ENCODE measurements at places on chromosomes 6 and 20.

GRCh38 chr6:87182940-87183339 lies 27.6 kb downstream of the ZNF292 start:
- DNase-seq = no peak

- DNase-seq = no peak
Measured at GRCh38 chr20:17783671-17784070, 83.9 kb downstream of the BANF2 start.

DNA sequence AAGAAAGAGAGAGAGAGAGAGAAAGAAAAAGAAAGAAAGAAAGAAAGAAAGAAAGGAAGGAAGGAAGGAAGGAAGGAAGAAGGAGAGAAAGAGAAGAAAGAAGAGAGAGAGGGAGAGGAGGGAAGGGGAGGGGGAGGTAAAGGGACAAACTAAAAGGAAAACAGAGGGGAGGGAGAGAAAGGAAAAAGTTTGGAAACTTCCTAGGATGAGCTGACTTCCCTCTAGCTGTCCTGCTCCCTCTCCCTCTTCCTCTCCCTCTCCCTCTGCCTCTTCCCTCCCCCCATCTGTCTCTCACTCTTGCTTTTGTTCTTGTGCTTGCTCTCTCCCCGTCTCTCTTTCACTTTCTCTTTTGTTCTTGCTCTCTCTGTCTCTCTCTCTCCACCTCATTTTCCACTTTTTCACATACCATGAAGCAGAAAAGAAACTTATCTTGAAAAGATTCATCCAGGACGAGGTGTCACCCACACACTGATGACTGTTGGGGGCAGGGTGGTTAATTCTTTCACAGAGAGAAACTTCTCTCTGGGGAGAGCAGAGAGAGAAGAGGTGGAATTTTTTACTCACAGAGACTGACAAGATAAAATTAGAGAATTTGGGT lies 56.4 kb upstream of the DUSP22 start:
- DNase-seq = no peak

DNA sequence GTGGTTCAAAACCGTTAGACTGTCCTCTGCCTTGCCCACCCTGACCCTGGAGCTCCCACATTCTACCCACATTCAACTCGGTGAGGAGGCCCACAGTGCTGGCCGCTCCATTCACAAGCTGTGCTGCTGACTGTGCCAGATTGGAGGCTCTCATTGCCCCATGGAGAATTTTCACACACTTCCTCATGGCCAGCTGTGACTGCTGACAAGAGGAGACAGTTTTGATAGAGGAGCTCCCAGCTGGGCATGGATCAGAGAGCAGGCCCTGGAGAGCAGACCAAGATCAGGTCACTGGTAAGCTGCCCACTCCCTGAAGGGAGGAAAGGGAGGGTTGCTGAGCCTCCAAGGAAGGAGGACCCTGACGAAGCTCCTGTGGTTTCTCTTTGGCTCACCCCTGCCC lies 246.1 kb upstream of the RIN2 start:
- DNase-seq = no peak

- DNase-seq = no peak
Measured at GRCh38 chr6:24493945-24494820, 586 bp upstream of the ALDH5A1 start.

- no peak for DNase-seq
Measured at GRCh38 chr6:150452428-150453243, 83.8 kb downstream of the IYD start.

- DNase-seq = no peak
Measured at GRCh38 chr6:145699462-145699861, 35.9 kb downstream of the EPM2A start.

GRCh38 chr6:140784573-140784972 lies 1348.2 kb upstream of the GJE1 start:
- DNase-seq = no peak

GRCh38 chr6:79404261-79404660 lies 133.0 kb downstream of the LCA5 start:
- DNase-seq = no peak

GRCh38 chr20:7765221-7765620 lies 175.0 kb downstream of the HAO1 start:
- no peak for DNase-seq

- DNase-seq = no peak
Measured at GRCh38 chr20:50130356-50130723, 17.4 kb upstream of the UBE2V1 start.

DNA sequence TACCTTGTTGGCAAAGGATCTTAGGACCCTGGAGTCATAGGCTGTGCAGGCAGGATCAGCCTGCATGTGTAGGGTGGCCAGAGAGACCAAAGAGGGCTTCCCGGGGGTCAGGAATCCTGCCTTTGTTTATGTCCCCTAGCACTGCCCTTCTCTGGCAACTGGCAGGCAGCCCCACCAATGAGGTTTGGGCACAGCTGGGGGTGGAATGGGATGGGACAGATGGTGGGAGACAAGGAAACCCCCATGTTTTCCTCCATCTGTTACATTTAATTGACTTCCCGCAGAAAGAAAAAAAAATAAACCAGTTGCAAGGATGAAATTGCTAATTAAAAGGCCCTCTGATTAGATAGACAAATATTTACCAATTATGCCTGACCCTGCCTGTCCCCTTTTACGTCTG lies 27.6 kb downstream of the CD40 start:
- DNase-seq = no peak

GRCh38 chr20:47126709-47127108 lies 229.8 kb downstream of the ZMYND8 start:
- DNase-seq = no peak

GRCh38 chr6:50128420-50129005 lies 78.8 kb upstream of the DEFB112 start:
- no peak for DNase-seq

DNA sequence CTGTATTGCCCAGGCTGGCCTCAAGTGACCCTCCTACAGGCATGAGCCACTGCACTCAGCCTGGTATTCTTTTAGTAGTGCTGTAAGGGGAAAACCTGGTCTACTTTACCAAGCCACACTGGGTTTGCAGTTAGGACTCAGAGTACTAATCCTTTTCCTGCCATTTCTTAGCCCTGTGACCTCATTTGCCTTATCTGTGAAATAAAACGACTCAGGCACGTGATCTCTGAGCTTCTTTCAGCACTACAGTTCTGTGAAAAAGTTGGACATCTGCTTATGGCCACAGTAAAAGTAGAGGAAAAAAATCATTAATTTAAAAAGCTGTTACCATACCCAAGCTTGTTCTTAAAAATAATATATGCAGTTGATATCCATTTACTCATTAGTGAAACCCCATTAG lies 1007.5 kb downstream of the KIF16B start:
- DNase-seq = no peak

DNA sequence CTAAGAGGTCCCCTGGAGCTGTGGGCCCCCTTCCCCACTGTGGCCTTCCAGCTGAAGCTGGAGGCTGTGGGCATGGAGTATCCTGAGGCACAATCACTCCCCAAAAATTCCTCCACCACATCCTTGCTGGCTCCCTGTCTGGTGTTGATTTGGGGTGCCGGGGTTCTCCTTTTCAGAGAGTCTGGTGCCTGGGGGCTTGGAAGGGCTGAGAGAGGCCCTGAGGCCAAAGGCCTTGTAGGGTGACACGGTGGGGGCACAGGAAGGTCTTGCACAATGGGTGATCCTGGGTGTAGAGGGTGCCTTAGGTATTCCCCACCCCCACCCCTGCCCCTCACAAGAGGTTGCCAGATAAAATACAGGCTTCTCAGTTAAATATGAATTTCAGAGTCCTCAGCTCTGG lies 33.2 kb upstream of the VEGFA start:
- DNase-seq = no peak

GRCh38 chr6:14310960-14311359 lies 193.4 kb downstream of the CD83 start:
- no peak for DNase-seq

DNA sequence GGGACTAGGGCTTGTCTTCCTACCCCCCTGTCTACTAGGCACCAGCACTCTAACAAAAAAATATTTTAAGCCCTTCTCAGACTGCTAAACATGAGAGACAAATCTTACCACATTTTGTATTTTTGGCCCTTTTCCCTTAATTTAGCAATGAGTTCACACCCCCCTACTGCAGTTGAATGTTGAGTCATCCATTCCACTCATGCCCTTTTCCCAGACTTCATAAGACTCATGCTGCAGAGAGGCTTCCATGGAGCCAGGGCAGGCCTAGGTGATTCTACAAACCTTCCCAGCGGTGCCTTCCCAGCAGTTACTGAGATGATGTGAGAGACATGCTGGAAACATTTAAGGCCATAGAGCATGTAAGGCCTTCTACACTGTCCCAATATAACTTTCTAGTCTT lies 53.9 kb downstream of the PXDC1 start:
- DNase-seq = no peak

GRCh38 chr20:46566125-46566524 lies 15.7 kb upstream of the OCSTAMP start:
- DNase-seq = no peak

DNA sequence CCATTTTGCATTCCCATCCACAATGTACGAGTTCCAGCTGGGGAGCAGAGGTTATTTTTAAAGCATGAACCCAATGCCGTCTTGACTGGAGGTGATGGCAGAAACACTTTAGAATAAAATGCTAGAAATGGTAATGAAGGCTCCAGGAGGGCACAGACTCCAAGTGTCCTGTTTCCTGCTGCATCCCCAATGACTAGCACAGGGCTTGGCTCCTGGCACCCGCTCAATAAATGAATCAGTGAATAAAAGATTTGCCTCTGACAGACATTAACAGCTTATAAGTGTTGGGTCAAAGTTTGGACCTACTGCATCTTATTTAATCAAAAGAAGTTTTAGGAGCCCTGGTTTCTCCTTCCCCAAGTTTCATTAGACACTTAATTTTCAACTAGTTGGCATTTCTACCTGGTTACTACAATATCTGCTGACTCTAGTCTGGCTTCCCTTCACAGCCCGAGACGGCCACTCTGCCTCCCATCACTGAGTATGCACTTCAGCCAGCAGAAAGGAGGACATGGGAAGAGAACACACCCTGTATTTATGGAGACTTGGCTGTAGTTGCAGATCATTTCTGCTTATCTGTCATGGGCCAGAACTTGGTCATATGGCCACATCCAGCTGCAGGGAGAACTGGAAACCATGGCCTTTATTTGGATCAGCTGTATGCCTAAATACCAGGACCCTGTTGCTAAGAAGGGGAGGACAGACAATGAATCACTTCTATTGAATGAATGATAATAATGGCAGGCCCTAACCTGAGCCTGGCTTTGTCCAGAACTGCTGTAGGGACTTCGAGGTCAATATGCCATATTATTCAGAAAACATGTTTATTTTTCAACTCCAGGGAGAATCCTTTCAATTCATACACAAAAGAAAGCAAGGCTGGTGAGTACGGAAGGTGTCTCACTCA lies 63.1 kb downstream of the TTI1 start:
- DNase-seq = no peak

- DNase-seq = no peak
Measured at GRCh38 chr6:81561731-81562130, 190.8 kb downstream of the TENT5A start.

- DNase-seq = no peak
Measured at GRCh38 chr20:39880890-39881289, 808.1 kb downstream of the MAFB start.

DNA sequence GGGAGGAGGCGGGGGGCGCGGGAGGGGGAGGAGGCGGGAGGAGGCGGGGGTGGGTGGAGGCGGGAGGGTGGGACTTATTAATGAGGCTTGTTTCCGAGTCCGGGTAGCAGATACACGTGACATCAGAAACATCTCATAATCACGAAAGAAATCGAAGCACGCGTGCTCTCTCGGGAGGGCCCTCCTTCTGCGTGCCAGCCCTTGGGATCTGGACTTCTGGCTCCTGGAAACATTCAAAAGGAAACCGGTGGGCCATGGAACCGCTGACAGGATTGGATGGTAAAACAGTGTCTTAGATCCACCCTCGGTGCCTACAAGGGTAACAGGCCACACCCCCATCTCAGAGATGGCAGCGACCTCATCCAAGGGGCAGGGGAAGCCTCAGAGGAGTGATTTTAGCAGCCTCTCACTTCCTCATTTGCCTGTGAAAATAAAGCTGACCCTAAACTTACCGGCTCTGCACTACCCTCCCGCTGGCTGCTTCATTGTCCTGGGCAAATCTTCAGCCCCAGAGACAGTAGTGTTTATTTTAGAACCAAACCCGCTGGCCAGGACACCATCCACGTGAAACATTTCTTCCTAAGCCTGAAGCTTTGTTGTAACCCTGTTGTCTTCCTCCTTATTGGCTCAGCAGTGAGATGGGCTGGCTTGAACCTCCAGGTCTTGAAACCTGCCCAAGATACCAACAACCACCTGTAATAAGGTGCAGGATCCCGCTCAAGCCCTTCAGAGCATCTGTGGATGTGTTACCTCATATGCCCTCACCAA lies 97.5 kb downstream of the PSMG4 start:
- no peak for DNase-seq

GRCh38 chr6:16689788-16690607 lies 71.3 kb downstream of the ATXN1 start:
- no peak for DNase-seq

DNA sequence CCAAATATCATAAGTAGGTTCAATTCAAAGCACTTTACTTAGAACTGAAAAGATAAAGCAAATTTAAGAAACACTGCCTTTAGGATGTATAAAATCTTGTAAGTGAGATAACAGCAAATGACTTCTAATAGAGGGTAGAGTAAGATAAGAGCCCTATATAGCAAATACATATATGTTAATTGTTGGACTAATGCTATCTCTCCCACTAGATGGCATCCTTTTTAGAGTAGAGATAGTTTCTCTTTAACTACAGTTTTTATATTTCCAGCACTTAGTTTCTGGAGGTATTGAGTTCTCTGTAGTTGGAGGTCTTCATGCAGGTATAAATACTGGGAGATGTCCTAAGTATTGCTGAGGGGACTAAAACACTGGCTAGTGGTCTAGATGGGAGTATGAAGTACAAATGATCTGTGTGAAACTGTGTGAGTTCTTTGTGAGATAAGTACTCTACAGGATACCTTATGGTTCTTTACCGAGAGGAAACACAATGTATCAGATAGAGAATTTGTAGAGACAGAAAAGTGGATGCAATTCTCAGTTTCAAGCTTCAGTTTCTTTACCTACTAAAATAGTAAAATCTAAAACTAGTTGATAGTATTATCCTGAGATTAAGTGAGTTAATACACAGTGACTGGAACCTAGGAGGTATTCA lies 399.3 kb downstream of the KHDRBS2 start:
- no peak for DNase-seq

- no peak for DNase-seq
Measured at GRCh38 chr20:63372971-63373885, 12.1 kb upstream of the CHRNA4 start.

DNA sequence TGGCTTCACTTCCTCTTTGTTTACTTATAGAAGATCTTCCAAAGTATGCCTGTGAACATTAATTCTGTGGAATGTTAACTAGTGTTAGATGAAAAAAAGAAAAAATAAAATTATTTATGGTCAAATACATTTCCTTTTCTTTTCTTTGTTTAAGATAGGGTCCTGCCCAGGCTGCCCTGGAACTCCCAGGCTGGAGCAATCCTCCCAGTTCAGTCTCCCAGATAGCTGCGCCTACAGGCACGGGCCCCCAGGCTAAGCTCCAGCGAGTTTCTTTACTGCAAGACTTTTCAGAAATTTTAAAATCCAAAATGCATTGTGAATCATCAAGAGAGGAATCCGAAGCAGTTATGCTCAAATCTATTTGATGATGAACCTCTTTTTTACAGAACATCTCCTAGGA lies 39.3 kb upstream of the IL20RA start:
- no peak for DNase-seq

Data from stimulated activated CD8-positive, alpha-beta memory T cell treated with anti-CD3 and anti-CD28 coated beads, Interleukin-2, amount 100 ng/mL, for 1 hour (primary cell).